ENCODE measurements at places on chromosomes 3 and 15. TPM values are rescaled to one million over a fixed set of nuclear protein-coding genes. Genes with fewer than 3 reads are reported as not detected.

- peak; percentile 61 for DNase-seq
These were observed 76.8 kb downstream of the THBS1 start for GRCh38 chr15:39657668-39658067.

- no peak for DNase-seq
These were observed 131.2 kb downstream of the RAP2B start for GRCh38 chr3:153293265-153293664.

DNA sequence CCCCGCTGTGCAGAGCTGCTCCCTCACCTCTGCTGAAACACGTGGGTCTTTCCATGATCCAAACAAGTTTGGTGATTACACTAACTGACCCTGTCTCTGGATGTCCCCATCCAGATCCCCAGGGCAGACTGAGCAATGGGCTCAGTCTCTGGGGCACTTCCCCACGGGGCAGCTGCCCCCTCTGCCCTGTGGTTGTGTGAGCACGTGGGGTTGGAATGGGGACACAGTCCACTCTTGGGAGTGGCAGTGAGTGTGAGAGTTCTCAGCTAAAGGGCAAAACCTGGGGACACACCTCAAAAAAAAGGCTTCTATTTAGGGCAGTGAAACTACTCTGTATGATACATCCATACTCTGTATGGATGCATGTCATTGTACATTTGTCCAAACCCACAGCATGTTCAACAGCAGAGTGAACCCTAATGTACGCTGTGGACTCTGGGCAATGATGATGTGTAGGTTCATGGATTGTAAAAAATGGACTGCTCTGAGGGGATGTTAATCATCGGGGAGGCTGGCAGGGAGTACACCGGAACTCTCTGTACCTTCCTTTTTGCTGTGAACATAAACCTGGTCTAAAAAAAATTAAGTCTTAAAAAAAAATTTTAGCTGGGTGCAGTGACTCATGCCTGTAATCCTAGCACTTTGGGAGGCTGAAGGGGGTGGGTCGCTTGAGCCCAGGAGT, 49.9 kb upstream of the BLM start:
- no peak for DNase-seq

DNA sequence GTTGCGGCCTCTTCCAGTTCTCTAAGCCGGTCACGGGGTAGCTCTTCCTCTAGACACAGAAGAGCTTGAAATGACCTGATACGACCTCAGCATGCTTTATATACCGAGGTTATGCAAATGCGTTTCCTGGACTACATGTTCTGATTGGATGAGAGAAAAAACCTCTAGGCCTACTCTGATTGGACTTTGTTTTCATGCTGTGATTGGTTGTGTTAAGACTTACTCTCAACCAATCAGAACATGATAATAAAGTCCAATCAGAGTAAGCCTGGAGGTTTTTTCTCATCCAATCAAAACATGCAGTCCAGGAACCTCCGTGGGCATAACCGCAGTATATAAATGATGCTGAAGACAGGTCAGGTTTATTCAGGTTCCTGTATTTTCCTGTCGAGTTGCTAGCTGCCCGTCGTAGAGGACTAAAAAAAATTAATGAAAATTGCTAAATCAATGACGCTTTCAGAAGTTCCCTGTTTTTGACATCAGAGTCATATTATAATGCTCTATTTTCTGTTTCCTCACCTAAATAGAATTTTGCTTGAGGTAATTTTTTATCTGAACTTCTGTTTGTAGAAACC, 177.4 kb downstream of the POTEB3 start:
- DNase-seq, result no peak

ANKRD63 gene
- total RNA-seq, result not detected

CYP1A2 gene
- not detected for total RNA-seq

DNA sequence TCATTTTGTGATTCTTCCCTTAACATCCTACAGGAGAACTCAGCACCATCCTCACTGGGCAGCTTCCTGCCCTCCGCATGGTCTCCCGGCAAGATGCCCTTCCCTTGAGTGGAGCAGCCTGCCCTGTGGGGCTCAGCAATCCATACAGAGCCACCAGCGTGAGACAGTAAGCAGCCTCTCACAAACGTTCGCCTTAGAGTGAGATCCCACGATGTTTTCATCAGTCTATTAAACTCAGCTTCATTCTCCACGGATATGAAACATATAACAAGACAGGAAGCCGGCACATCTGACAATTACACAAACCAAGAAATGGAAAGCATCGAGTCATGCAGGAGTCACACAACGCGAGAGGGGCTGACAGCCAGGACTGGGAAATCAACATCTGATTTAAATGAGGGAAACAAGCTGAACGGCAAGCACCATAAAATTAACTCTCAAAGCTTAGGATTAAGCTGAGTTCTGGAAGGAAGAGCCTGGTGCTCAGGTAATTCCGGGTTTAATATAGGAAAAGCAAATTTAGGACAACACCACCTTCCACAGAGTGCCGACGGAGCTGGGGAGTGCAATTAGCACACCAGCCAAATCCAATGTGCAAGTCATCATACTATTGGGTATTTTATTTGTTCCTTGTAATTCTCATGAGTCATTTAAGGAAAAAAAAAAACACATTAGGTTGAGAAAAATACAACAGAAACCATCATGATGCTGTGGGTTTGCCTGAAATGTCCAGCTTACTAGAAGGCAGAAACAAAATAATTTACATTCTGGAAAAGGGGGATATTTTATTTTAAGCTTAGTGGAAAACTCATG, 272.0 kb downstream of the OCA2 start:
- DNase-seq, result no peak

DNA sequence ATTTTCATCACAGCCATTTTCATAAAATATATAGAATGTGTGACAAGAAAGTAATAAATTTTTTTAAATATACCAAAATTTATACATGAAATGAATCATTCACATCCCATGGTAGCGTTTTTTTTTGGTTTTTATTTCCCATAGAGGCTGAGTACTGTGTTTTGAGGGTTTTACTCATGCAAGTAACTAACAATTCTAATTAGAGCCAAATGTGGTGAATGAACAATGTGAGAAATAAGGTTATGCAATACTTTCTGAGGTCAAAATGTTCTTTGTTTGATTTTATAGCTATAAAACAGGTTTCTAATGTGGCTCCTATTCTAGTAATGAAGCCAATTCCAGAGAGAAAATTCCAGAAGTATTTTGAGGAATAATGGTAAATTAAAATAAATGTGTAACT, 386.8 kb downstream of the TBC1D5 start:
- DNase-seq, result no peak

CHST13 gene
- total RNA-seq, result not detected

GRCh38 chr3:71130471-71131374, 452.8 kb downstream of the FOXP1 start:
- no peak for DNase-seq

RNF13 gene
- 35.7 TPM for total RNA-seq

KCNH8 gene
- not detected for total RNA-seq

- no peak for DNase-seq
These were observed 360.1 kb upstream of the THRB start for GRCh38 chr3:24854748-24855147.

GRCh38 chr15:69504352-69505040, 51.9 kb downstream of the RPLP1 start:
- no peak for DNase-seq

PCBP4 gene
- 33.4 TPM for total RNA-seq

All from foreskin keratinocyte (primary cell).